ENCODE measurements at places on chromosomes 5 and 9.

DNA sequence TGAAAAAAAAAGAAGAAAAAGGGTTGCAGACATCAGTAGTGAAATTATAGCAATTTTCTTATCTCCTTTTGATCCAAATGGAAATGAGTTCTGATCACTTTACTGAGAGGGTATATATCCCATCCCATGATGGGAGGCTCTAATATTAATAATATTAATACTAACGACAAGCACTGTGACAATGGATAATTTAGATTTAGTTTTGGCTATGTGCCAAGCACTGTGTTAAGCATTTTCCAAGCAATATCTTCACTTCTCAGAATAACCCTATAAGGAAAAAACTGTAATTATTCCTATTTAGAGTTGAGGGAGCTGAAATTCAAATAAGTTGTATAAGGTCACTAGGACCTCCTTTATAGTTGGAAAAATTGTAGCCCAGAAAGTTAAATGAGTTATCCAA, 58.4 kb upstream of the ASTN2 start:
- no peak for DNase-seq

DNA sequence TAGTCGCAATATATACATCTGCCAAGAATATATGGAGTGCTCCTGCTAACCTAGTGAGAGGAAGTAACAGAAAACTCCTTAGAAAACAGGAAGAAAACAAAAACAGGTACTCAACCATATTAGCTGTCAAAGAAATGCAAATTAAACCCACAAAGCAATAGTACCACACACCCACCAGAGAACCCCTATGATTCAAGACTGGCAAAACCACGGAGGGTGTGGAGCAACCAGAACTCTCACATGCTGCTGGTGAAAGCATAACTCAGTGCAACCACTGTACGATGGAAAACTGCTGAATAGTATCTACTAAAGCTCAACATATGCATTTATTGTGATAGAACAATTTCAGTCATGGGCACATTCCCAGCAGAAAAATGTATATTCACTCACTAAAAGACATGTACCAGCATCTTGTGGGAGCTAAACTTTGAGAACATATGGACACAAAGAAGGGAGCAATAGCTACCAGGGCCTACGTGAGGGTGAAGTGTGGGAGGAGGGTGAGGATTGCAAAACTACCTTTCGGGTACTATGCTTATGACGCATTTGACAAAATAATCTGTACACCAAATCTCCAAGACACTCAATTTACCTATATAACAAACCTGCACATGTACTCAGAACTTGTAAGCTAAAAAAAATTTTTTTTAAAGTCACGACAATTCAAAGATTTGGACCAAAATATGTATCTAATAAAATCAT, 34.0 kb downstream of the PTPN3 start:
- no peak for DNase-seq

DNA sequence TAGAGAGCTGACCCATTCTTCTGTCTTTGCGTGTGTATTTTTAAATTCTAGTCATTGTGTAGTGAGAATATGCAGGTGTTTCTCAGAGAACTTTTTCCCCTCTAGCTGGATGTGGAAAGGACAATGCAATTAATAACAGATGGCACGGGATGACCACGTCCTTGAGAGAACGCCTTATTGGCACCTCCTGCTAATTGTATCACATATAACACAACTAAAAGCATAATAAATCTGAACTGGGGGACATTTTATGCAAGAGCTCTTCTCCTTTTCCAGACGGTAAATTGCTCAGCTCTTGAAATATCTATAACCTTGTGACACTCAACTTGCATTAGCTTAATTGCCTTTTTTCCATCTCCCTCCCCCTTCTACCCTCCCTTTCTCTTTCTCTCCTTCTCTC, 62.9 kb upstream of the IZUMO3 start:
- DNase-seq: no peak

GRCh38 chr5:134738133-134738962, at the start of gene CAMLG:
Gene CAMLG (plus strand): TSS chr5:134738548. CDS start chr5:134738621, 73 bp downstream.
- peak; percentile 99 for DNase-seq

DNA sequence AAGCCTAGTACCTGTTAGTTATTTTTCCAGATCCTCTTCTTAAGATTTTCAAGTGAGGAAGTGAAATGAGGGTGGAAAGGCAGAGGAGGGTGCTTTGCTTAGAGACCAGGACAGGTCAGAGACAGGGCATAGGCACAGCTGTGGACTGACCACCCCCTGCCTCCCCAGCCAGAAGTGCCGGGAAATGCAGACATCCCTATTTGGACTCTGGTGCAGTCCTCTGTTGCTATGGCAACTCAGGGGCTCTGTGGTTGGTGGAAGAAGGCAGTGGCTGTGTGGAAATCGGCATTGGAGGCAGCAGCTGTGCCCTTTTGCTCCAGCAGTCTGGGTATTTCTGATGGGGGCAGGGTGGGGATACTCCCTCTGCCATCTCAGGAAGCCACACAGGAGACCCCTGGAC, 43.3 kb upstream of the NDFIP1 start:
- DNase-seq: peak; percentile 23

DNA sequence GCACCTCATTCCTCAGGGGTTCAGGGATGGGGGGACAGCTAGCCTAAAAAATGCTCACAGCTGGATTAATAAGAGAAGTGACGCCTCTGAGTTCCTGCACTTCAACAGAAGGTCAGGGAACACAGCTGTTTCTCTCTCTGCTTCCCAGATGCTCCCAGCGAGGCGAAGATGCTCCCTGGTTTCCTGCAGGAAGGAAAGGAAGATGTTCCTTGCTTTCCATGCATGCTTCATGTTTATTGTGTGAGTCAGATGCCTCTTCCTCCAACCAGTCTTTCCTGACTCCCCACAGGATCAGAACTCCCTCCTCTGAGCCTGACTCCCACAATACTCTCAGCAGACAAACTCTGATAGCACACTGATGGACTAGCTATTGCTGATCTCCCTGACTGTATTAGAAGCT, 71.9 kb downstream of the MFAP3 start:
- no peak for DNase-seq

DNA sequence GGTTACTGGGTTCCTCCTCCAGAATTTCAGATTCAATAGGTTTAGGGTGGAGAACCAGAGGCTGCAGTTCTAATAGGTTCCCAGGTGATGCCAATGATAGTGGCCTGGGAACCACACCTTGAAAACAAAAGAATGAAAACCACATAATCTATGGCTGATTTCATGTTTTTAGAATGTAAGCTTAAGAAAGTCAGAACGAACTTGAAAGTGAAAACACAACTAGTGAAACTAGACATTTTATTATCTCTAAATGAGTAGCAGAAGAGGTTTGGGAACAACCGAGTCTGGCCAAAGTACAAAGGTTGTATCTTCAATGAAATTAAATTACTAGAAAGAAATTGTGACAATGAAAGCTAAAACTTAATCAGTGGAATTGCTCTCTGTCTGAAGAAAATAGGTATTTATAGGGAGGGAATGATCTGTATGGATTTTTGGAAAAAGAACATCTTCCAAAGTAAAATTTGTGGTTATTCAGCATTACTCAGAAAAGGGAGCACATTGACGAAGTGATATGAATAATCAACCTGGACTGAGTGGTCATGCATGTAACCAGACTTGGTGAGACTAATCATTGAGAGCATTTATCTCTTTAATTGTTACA, 24.9 kb upstream of the CEP120 start:
- DNase-seq: no peak

GRCh38 chr5:179863449-179864085, 5.0 kb upstream of the MRNIP start:
- DNase-seq: no peak

DNA sequence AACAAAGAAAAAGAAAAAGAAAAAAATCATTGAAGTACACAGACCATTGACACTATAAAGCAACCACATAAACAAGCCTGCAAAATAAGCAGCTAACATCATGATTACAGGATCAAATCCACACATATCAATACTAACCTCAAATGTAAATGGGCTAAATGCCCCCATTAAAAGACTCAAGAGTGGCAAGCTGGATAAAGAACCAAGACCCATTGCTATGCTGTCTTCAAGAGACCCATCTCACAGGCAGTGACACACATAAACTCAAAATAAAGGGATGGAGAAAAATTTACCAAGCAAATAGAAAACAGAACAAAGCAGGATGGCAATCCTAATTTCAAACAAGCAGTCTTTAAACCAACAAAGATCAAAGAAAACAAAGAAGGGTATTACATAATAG, 15.7 kb upstream of the FBN2 start:
- DNase-seq: no peak

GRCh38 chr5:63555874-63556273, 406.4 kb downstream of the HTR1A start:
- no peak for DNase-seq

DNA sequence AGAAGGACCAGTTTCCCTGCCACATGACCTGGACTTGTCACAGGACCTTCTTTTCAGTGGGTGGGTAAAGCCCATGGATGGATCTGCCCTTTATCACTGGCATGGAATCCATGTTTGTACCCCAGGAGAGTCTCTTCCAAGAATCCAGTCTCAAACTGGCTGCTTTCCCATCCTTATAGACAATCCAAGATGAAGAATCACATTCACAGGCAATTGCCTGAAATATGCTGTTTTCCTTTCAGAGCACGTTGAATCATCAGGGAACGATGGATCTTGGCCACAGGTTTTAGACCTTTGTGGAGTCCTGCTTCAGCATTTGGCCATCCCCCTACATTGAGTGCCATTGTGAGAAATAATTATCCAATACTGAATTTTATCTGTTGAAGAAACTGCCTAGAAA, 319.8 kb downstream of the ASTN2 start:
- no peak for DNase-seq

DNA sequence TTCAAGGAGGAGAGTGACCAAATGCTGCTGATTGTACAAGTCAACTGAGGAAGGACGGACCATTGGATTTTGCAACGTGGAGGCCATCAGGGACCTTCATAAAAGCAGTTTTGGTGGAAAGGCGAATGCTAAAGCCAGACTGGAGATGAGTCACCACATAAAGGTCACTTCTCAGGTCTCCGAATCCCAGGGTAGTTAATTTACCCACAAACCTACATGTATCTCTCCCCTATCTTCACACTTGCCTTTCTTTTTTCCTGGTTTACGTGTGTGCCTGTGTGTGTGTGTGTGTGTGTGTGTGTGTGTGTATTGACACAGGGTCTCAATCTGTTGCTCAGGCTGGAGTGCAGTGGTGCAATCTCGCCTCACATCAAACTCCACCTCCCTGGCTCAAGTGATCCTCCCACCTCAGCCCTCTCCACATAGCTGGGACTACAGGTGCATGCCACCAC, 4.6 kb upstream of the CTNNA1 start:
- DNase-seq: no peak

DNA sequence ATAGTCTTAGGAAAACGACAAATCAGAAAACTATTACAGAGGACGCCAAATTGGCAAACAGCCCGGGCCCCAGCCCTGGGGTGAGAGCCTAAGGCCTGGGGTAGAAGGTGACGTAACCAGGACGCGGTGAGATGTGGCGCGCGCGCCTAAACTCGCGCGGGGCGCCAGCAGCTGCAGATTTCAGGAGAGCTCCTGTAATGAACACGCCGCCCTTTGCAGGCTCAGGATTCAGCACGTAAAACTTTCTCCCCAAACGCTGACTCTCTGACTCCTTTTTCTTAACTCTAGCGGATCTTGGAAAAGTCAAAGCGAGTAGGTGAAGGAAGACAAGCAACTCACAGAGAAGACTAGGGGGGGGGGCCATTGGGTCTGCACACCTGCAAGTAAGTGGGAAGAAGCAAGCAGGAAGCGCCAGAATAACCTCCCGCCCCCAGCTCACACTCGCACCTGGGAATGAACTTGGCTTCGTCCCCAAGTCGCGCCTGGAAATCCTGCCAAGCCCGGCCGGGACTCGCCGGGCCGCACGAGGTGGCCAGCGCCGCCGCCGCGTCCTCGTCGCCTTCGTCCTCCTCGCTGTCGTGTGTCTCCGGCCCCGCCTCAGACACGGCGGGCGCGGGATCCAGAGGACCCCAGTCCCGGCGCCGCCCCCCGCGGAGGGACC, 822 bp downstream of the RASEF start:
- DNase-seq: peak; percentile 18

GRCh38 chr5:56639476-56639875, 175.9 kb upstream of the MAP3K1 start:
- no peak for DNase-seq

DNA sequence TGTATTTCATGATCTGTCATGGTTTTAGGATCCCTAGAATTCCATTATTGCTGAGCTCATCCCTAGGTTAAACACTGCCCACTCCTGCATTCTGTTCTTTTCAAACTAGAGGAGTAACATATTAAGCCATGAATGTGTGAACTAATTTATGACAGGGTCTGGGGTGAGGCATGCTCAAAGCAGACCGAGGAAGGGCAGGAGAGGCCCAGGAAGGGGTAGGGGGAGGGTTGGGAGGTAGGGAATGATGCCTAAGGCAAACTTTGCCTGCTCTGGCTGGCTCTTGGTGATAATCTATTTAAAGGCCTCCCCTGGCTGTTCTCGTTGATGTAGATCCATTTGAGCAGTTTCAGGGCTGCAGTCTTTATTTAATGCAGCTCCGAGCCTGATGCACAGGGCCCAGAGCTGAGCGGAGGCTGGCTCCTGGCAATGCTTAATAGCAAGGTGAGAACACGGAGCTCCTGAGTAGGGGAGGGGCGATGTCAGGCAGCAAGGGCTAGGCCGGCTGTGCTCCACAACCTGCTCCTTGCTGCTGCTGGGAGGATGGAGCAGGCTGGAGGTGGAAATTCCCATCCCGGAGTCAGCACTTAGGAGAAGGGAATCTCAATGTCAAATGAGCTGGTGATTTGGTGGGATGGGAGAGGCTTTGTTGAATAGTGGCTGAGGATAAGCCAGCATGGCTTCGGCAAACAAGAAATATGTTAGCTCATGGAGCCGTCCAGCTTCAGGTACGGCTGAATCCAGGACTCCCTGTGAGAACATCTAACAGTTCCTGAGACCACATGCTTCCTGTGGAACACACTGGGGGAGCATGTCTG, 73.2 kb upstream of the UNC5A start:
- DNase-seq: no peak

GRCh38 chr5:174675916-174676315, 48.5 kb upstream of the MSX2 start:
- DNase-seq: no peak

GRCh38 chr5:164360589-164360988, 855.2 kb downstream of the MAT2B start:
- no peak for DNase-seq

DNA sequence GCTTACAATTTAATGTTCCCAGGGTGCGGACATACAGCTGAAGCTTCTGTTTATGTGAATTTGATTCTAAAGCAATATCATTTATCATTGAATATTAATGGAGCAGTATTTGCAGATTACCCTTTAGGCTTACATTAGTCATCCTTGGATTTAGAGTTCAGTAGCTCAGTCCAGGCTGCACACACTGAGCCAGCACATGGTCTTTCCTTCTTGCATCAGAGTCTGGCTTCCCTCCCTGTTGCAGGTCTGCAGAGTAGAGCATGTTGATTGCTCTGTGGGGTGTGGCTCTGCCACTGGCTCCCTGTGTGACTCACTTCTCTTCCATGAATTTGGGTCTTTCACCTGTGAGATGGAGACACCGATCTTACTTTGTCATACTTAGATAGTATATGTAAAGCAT, 36.8 kb downstream of the NSG2 start:
- no peak for DNase-seq
